ENCODE measurements at places on chromosomes 3 and 15. TPM values are rescaled to one million over a fixed set of nuclear protein-coding genes. Genes with fewer than 3 reads are reported as not detected.

DNA sequence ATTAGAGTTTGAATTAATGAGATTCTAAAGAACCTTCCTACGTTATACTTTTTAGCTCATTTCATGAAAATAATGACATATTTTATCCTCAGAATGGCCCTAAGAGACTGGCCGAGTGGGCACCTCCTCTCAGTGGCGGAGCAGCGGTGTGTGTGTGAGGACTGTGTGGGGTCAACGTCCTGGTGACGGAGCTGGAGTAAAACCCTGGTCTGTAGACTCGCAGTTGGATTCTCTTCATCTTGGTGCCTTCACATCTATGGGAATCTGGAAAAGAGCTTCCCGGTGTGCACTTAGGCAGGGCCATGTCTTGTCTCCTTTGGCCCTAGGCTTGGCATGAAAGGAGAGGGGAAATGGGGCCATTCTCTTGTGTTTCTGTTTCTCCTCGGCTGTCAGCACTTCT, 21.4 kb upstream of the PAQR5 start:
- no peak for DNase-seq

DNA sequence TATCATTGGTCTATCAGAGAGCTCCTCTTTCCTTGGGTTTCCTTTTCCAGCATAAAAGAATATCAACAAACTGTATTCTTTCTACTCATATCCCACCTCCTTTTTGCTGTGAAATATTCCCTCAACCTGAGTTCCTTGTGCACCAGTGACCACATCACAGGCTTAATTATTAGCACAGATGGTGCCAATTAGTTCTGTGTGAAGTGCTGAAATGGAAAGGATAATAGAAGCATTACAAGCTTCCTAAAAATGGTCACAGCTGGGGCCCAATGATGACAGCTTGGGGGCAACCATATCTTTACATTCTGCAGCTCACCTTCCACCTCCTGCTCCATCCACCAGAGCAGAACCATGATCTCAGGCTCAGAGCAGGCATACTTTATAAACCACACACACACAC, 84.6 kb downstream of the ANO10 start:
- no peak for DNase-seq

DNA sequence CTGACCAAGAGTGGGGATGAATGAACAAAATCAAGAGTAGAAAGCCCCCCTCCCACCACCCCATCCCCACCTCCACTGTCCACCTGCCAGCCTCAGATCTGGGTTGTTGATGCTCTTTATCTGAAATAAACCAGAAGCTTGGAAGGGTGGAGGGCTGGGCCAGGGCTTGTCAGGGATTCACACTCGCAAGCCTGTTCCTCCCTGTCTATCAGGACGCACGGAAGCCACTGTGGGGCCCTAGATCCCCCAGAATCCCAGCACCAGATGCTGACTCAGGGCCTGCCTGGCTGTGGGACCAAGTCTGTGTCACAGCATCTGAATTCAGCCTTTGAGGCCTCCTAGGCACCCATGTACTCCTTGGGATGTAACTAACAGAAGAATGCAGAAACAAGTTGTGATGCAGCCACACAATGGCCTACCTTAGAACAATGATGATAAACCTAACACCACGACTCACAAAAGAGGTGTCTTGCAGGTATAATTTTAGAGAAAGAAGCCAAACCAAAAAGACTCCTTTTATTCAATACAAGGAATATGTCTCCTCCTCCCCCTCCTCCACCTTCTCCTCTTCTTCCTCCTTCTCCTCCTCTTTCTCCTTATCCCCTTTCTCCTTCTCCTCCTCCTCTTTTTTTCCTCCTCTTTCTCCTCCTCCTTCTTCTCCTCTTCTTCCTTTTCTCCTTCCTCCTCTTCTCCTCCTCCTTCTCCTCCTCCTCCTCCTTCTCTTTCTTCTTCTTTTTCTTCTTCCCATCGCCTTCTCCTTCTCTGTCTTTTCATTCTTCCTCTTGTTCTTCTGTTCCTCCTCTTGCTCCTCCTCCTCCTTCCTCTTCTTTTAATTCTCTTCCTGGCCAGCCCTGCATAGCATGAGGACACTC, 234.7 kb downstream of the PLCL2 start:
- no peak for DNase-seq

DNA sequence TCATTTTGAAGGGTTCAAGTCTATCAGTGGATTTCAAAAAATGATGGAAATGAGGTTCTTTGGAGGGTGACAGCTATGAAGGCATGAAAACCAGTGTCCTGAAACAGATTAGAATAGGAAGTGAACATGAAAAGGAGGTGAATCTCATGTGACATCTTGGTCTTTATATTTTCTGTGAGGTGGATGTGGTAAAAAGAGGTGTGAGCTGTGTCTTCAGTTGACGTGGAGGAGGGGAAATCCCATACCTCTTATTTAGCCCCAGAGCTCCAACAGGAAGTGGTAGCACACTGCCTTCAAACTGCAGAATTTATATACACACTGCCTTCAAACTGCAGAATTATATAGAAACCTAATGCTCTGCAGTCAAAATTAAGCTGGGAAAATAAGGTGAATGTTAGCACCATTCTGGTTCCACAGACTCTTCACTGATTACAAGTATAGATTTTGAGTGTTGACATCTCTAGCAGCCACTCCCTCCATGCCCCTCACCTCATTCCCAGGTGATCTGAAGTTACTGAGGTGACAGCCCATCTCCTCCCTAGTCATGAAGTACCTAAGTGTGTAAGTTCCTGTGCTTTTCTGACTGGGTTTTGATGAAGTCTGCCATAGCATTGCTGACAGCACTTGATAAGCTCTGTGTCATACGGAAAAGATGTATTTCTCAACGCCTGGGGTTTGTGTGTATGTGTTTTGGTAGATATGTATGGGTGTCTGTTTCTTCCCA, 2.7 kb downstream of the RAB8B start:
- DNase-seq: no peak

DNA sequence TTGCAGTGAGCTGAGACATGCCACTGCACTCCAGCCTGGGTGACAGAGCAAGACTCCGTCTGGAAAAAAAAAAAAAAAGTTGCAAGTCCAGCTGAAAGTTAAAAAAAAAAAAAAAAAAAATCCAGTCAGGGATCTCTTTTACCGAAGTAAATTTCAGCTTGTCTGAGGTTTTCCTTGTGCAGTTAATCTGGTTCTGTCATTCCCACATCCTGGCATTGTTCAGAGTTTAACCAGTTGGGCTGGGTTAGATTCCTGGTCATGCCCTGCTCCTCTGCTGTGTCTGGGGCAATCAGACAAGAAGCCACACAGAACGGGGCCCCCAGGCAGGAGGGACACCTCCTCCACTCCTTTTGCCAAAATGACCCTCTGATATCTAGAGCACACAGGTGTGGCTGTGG, 84.1 kb upstream of the KLHL25 start:
- DNase-seq: no peak

DNA sequence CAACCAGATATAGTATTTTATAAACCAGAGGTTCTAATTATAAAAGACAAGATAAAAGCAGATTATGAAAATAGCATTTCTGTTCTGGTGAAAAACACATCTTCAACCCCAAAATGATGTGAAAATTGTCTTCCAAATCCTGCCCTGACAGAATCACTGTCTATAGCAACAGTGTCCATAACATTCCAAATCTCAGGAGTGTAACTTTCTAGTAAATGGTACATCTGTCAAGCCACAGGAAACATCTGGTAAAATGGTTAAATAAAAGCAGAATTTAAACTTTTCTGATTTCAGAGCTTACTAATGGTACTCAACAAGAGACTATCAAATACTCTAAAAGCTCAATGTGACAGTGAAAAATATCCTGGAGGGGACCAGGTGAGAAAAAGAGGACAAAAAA, 60.5 kb downstream of the VGLL4 start:
- DNase-seq: no peak

- DNase-seq: no peak
Observed at GRCh38 chr3:171113716-171114115, 87.2 kb upstream of the SLC2A2 start.

The RHOV gene
- 0.23 TPM for total RNA-seq

The CIDEC gene
- not detected for total RNA-seq

The ABHD14A gene
- 12.8 TPM for total RNA-seq

The SAMMSON gene
- 0.78 TPM for total RNA-seq
